Right atrium auricular region (tissue), 2 donors: ENCODE measurements at places on chromosomes 3 and 15. TPM values are rescaled to one million over a fixed set of nuclear protein-coding genes. Genes with fewer than 3 reads are reported as not detected.
A peak's percentile ranks its signal among the peaks of the same experiment; 100 is the strongest.

DNA sequence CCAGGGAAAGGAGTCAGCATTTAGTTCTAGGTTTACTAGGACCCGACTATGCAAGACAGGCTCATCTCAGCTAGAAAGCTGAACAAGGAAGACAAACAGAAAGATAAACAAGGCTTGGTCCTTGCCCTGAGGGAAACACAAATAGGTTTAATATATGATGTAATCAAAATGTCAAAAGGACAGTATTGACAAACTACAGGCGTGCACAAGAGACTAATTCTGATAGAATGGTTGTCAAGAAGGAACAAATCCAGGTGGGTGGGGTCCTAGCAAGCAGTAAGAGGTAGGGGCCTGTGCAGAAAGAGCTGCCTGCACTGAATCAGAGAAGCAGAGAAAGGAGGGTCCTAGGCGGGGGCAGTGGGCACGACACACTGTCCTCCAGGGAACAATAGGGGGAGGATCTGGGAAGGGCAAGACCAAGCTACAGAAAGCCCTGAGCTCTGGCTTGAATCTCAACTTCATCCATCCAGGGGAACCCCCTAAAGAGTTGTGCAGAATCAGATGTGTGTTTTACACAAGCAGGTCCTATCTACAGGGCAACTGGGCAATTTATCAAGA, 23.4 kb downstream of the RFTN1 start:
- no peak for DNase-seq

GRCh38 chr15:28901587-28901980, 15.8 kb downstream of the APBA2 start:
- DNase-seq: no peak

The FRMD5 gene
- total RNA-seq: 52.3 TPM

- DNase-seq: no peak
These were observed 89.7 kb downstream of the ULK4 start for GRCh38 chr3:41872157-41872556.

- peak; percentile 2 for DNase-seq
These were observed 245.0 kb downstream of the KLF13 start for GRCh38 chr15:31571676-31572075.

DNA sequence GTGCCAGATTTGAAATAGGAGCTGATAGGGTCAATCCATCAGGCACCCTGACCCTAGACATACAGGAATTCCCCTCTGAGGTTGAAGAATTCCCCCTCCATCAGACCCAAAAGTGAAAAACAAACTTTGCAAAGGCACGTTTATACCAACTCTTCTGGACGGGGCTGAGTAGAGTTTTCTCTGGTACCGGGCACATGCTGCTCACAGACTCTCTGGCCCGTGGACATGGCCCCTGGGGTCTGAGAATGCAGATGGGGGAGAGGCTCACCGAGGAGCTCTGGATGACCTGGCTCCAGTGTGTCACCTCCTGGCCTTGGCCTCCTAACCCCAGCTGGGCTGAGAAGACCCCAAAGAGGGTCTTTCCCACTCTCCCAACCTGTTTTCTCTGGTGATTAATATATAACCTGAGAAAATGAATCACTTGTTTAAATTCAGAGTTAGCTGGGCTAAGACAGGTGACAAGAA, 11.2 kb upstream of the LIPC start:
- DNase-seq: no peak

- peak; percentile 87 for DNase-seq
These were observed at the start of gene PLXNA1 for GRCh38 chr3:126982471-126983175. Gene PLXNA1 (plus strand): TSS chr3:126983115. CDS start chr3:126988594, 5,479 bp downstream.

The RAB8B gene
- total RNA-seq: 10.2 TPM

The ANP32A gene
- 69.2 TPM for total RNA-seq

- DNase-seq: peak; percentile 67
These were observed 273.3 kb upstream of the ICE2 start for GRCh38 chr15:60751985-60752952.

- no peak for DNase-seq
These were observed 6.9 kb upstream of the CFAP20DC start for GRCh38 chr3:59056706-59057105.
